ENCODE measurements at places on chromosomes 5 and 9.

DNA sequence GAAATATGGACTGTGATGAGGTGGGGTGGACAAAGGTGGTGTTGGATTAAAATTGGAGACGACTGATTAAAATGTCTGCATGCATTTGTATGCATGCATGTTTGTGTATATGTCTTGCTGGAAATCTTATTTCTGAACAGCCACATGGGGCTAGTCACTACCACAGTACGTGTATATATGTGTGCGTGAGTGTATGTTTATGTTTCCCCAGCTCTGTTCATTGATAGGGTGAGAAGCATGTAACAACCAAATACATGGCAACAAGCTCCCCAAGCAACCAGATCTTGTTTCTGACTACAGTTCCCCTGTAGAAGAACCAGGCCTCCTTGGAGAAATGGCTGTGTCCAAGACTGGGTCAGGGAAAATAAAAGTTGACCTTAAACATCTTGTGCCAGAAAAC is 139.7 kb downstream of the GNA14 start:
- no peak for DNase-seq

- no peak for DNase-seq
Observed at GRCh38 chr5:162485666-162486292, 418.2 kb downstream of the GABRG2 start.

GRCh38 chr5:142619815-142620214 is 66.1 kb downstream of the FGF1 start:
- no peak for DNase-seq

GRCh38 chr9:77305622-77306400 is 128.5 kb downstream of the VPS13A start:
- DNase-seq: no peak

- no peak for DNase-seq
Observed at GRCh38 chr9:101326501-101326900, 58.3 kb downstream of the BAAT start.

DNA sequence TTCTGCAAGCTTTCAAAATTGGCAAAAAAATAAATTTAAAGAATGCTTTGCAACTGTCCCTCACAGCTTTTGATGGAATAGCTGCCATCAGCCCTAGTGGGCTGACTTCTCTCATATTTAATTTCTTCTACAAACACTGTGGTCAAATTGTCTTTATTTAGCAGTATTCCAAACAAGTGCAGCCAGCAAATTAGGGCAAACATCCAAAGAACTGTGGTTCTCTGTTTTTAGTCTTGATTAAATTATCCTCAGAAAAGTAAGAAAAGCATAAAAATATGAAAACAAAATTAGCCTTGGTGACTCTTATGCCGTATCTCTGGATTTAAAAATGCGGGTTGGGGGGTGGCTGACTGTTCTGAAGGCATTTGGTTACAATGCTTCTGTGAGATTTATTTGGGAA is 95.8 kb upstream of the RETREG1 start:
- DNase-seq: no peak

GRCh38 chr9:12933957-12934356 is 159.1 kb downstream of the LURAP1L start:
- no peak for DNase-seq

DNA sequence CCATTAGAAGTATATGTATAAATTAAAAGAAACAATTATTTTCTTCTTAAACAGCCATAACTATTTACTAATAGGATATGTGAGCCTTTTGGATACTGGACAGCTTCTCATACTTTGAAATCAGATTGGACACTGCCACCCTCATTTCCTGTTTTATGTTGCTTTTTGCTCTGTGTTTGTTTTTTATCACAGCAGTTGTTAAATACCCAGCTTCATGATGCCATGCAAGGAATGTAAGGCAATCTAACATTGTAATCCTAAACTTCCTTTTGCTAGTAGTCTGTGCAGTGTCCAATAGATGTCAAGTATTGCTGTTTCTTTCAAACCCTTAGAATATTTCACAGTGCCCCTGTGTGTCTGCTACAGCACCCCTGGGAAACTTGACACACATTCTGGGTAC is 56.2 kb downstream of the CNTLN start:
- no peak for DNase-seq

GRCh38 chr9:70411121-70411929 is 3.1 kb downstream of the KLF9 start:
- no peak for DNase-seq

- DNase-seq: no peak
Observed at GRCh38 chr5:108437425-108437824, 55.5 kb upstream of the FBXL17 start.

DNA sequence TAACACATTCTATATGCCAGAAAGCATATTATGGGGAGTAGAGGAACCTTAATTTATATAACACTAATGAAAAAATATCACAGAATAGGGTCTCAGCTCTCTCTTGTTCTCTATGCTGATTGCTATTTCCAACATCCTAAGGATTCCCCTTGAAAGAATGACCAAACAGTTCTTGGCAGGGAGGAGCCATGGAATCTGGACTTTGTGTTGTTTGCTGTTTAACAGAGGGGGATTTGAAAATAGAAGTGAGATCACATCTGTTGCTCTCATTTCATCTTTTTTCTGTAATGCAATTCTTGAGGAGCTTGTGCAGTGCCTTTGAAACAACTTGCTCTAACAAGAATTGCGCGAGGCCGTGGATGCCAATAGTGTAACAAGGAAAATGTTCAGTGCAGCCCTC is 755.3 kb downstream of the TLE1 start:
- no peak for DNase-seq

GRCh38 chr9:89738137-89738932 is 133.5 kb downstream of the GADD45G start:
- DNase-seq: no peak

- DNase-seq: no peak
Observed at GRCh38 chr9:80893190-80893589, 796.2 kb downstream of the TLE1 start.

DNA sequence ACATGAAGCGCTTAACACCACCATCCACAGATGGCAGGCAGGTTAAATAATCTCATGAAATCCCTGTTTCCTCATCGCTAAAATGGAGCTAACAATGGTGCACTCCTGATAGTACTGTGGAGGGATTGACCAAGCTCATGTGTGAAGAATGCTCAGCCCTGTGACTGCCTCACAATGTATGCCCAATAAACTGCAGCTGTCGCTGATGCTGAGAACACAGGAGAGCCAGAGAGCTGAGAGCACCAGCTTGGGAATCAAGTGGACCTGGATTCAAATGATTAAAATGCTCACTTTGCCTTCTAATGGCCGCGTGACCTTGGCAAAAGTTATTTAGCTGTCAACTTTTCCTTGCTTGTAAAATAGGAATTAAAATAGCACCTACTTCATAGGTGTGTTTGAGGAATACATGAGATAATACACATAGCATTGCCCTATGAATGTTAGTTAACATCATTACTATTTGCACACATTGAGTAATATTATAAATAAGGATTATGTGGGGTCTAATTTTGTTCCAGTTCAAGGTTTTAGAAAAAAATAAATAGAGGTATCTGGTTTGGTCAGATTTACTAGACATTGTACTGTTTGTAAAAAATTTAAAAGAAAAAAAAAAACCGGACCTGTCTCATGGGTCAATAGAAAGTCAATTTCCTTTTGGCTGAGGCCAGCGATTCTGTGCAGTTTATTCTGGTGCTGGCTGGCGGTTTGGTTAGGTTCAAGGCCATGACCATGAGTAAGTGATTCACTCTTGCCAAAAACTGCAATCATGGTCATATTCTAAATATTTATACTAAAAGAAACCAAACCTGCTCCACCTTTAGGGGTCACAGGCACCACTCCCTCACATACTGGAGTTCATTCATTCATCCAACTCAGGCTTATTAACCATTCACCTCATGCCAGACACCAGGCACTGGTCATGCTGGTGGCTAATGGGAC is 101.3 kb downstream of the SH3TC2 start:
- no peak for DNase-seq

- DNase-seq: no peak
Observed at GRCh38 chr5:76816110-76816831, 2.6 kb upstream of the F2RL1 start.

- DNase-seq: no peak
Observed at GRCh38 chr5:92051741-92052140, 668.6 kb upstream of the ARRDC3 start.

DNA sequence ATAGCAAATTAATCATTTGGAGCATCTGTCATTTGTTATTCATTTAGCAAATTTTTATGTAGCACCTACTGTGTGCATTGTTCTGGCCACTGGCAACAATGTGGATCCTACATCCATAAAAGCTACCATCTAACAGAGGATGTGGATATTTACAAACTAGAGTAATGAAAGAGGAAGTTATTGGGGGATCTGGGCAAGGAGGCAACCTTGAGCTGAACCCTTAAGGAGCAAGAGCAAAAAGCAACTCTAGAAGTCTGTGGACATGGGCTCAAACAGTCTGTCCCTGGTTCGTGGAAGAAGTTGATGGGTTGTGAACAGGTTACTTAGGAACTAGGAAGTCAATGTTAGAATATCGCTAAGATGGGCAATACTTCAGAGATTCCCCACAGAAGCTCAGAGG is 259.9 kb downstream of the SYK start:
- no peak for DNase-seq

DNA sequence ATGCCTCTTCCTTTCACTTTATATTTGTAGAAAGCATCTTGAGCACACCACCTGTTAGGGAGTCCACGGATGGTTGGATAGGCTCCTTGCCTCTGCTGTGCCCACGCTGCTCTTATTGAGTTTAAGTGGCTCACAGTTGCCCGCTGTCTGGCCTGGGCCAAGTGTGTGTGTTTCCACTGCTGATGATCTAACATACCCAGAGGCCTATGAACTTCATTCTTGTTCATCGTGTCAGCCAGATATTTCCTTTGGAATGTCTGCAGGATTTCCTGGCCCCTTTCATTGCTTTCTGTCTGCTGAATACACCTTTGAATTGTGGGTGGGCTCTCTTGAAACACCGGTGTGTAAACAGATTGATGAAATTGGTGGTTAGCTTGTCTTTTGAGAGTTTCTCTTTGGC is 46.6 kb downstream of the MVB12B start:
- no peak for DNase-seq

DNA sequence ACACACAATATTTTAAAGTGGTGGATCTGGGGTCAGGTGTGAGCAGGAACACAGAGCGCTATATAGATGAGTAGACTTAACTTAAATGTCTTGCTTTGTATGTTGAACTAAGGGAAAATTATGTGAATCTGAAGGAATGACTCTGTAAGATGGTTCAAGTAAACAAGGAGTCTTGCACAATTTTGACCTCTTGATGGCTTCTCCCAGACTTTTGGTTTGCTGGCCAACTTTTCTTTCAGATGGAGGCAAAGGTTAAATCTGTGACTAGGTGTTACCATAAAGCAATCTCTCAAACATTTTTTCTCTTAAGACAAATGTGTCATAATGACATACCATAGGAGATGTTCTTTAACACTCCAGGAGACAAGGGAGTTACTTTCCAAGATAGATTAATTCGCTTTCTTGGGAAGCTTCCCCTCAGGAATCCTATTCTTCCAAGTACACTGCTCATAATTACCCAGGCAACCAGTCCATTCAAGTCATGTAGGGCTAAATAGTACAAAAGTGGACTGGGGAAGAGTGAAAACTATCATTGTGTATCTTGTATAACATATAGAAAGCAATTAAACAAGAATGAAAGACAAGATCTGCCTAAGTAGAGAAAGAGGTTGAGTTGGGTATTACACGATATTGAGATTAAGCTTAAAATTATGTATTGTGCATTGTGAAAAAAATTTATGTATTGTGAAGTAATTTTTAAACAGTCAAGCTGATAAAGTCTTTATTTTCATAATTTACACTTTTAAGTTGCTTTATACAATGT is 60.3 kb upstream of the SLC27A6 start:
- no peak for DNase-seq

DNA sequence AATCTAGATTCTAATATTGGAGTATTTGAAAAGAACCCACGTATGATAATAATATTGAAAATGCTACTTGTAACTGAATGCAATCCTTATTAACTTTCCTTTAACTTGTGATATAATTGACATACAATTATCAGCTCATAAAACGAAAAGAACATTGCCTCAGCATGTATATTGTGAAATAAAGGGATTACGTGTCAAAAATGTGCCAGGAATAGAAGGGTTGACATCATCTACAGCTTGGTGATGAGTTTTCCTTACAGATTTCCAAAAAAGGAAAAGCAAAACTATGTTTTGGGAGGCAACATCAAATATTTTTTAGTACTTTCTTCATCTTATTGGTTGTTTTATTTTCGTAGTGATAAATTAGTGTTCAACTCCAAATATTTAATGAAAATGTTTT is 266.0 kb upstream of the PTGER4 start:
- no peak for DNase-seq

DNA sequence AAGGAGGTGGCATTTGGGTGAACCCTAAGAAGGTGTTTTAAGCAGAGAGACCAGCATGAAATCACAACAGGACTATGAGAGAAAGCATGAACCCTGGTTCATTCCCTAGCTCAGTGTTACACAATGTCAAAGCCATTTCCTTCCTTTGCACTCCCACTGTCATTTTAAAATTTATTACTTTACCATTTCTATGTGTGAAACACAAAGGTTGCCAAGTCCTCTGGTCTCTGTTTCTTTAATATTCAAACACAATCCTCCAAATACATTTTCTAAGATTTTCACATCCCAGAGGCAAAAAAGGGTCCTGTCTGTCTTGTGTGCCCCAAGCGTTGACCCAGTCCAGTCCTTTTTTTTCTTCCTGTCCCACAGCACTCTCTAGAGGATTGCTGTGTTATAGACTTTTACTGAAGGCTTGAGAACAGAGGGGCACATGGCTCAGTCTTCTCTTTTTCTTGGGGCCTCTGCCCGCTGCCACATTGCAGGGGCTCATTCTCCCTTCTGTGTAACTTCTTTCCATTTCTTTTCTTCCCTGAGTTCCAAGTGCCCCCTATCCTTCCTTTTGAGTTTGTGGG is 78.6 kb upstream of the SLC28A3 start:
- no peak for DNase-seq

DNA sequence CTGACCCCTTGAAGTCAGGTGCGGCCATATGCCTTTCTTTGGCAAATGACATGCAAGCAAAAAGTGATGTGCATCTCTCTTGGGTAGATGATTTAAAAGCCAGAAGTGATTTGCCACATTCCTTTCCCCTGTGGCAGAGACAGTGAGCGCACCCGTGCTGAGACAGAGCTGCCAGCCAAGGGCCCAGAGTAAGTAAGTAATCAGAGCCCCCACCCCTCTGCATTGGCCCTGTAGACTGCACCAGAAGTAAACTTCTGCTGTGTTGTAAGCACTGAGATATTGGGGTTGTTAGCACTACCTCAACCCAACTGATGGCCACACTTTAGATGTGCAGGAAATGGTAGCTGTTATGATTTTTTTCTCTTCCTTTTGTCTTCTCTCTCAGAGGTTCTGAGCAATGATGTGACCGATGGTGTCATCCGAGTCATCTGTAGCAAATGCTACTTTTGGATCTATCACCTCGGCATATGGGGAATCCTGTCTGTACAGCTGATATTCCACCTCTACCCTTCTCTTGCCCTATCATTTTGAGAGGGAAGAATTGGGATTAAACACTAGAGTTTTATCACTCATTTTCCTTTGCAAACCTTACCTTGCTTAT is 58.0 kb downstream of the DOCK2 start:
- DNase-seq: no peak

GRCh38 chr9:77954013-77954665 is 77.5 kb downstream of the GNAQ start:
- no peak for DNase-seq

GRCh38 chr5:25754895-25755294 is 1110.1 kb upstream of the CDH10 start:
- DNase-seq: no peak

GRCh38 chr5:109739741-109740728 is 50.3 kb downstream of the MAN2A1 start:
- DNase-seq: no peak

- DNase-seq: no peak
Observed at GRCh38 chr5:125038477-125038876, 292.0 kb upstream of the ZNF608 start.

GRCh38 chr9:37575001-37575400 is 1.2 kb downstream of the FBXO10 start:
- DNase-seq: no peak

Measured in stimulated activated CD4-positive, alpha-beta T cell treated with anti-CD3 and anti-CD28 coated beads, Interleukin-2, amount 100 ng/mL, for 48 hours (primary cell).